Activated effector memory CD4-positive, alpha-beta T cell treated with Interleukin-2 at 50 U/mL for 16 hours (primary cell): ENCODE measurements at places on chromosomes 12 and 14.

- no peak for DNase-seq
These were observed 186.6 kb upstream of the OR4E1 start for GRCh38 chr14:21860172-21860571.

GRCh38 chr12:30164382-30165318 is 380.9 kb upstream of the TMTC1 start:
- DNase-seq: no peak

- no peak for DNase-seq
These were observed 191.5 kb downstream of the TMEM132C start for GRCh38 chr12:128458301-128458974.

DNA sequence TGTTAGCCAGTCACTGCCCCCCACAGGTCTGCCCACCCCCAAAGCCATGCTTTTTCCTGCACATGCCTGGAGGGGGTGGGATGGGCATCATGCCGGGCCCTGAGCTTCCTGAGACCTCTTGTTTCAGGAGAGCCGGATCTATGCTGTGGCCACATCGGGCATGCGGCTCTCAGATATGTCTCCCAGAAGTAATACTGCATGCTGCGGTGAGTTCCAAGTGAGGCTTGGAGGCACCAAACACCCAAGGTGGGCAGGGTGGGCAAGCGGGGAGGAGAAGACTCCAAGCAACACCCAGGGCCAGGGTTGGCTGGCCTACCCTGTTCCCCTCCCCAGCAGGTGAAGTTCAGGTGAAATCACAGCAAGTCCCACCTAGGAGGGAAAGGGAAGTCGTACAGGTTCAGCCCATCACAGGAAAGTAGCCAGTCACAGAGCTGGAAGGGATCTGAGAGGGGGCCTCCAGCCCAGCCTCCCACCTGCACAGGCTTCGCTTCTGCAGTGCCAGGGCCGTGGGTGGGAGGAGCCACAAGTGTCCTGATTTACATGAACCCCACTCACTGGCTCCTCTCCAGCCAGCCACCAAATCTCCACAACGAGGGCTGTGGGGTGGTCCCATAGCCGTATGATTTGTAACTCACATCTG is 30.9 kb downstream of the PIGH start:
- DNase-seq: no peak

GRCh38 chr12:107684990-107685359 is 624 bp upstream of the PWP1 start:
- no peak for DNase-seq

DNA sequence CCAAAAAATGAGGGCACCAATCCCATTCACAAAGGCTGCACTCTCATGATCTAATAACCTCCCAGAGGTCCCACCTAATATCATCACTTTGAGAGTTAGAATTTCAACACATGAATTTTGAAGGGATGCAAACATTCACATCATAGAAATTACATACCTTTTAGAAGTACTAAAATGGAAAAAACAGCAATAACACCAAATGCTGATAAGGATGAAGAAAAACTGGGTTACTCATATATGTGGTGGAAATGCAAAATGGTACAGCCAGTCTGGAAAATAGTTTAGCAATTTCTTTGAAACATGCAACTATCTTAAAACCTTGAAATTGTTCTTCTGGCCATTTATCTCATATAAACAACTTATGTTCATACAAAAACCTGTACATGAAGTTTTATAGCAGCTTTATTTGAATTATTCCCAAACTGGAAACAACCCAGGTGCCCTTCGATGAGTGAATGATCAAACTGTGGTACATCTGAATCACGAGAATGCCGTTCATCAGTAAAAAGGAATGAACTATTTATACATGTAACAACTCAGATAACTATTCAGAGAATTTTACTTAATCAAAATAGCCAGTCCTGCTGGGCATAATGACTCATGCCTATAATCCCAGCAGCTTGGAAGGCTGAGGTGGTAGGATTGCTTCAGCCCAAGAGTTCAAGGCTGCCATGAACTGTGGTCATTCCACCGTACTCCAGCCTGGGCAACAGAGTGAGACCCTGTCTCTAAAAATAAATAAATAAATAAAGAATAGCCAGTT is 109.4 kb upstream of the SSTR1 start:
- no peak for DNase-seq
